ENCODE measurements at places on chromosomes 1 and 21.

GRCh38 chr1:198681831-198682759 is 43.3 kb downstream of the PTPRC start:
- DNase-seq, result peak; percentile 51

DNA sequence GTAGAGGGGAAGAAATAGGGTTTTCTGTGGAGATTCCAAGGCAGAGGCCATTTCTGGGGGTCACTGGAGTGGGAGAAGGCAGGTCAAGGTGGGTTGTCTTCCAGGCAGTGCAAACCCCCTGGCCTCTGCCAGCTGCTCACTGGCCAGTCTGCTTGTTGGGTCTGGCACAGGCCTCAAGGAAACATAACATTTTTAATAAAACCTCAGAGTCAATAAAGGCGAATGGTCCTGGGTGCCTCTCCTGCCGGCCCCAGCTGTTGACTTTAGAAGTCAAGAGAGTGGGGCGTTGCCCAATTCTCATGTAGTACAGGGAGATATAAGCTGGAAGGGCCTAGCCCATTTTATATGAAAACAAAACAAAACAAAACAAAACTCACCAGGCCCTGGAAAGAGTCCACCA is 36.6 kb downstream of the RUNX3 start:
- DNase-seq, result no peak

GRCh38 chr1:161335796-161336195 is 21.6 kb downstream of the SDHC start:
- no peak for DNase-seq

DNA sequence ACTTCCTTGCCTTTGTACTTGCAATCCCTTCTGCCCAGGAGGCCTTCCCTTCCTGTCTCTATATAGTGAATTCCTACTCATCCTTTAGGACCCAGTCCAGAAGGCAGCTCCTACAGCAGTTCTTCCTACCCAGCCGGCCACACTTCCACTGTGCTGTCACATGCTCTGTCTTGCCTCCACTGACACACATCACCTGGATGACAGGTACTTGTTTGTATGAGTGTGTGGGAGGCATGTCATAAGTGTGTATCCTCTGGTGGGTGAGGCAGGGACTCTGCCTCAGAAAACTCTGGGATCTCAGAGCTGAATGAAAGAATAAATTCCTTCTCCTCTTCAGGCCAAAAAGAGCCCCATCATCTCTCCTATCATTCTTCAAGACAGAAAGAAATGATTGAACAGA is 5.1 kb upstream of the OSCP1 start:
- no peak for DNase-seq
